ENCODE measurements at places on chromosomes 3 and 15.

GRCh38 chr15:28129231-28129848, 30.2 kb upstream of the OCA2 start:
- no peak for DNase-seq

DNA sequence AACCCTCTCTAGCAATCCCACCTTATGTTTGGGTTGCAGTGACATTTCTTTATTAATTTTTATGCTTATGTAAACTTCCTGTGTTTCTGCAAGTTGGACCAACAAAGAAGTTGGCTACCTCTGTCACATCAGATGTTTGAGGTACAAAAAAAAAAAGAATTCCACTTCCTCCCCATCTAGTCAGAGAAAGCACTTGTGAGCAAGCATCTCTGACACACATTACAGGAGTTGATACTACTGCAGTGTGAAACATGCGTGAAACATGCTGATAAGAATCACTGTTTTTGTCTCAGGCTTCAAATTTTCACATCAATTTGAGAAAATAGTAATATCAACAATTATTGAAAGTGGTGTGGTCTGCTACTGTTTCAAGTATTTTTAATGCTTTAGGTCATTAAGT, 1.3 kb downstream of the SCAANT1 start:
- no peak for DNase-seq

DNA sequence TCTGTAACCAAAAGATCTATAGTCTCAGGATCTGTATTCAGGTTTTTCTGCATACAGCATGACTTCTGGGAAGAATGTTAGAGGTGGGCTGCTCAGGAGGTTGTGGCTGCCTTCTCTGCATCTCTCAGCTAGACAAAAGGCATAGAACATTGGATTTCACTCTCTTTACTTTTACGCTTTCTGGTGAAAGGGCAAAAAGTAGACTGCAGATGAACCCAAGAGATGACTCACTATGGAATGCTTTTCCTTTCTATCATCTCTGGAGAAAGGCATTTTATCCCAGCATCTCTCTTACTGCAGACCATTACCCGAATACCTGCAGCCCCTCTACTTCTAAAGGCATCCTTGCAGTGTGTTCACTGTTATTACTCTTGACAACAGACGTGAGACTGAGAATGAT, 222.2 kb downstream of the WNT5A start:
- DNase-seq = no peak

DNA sequence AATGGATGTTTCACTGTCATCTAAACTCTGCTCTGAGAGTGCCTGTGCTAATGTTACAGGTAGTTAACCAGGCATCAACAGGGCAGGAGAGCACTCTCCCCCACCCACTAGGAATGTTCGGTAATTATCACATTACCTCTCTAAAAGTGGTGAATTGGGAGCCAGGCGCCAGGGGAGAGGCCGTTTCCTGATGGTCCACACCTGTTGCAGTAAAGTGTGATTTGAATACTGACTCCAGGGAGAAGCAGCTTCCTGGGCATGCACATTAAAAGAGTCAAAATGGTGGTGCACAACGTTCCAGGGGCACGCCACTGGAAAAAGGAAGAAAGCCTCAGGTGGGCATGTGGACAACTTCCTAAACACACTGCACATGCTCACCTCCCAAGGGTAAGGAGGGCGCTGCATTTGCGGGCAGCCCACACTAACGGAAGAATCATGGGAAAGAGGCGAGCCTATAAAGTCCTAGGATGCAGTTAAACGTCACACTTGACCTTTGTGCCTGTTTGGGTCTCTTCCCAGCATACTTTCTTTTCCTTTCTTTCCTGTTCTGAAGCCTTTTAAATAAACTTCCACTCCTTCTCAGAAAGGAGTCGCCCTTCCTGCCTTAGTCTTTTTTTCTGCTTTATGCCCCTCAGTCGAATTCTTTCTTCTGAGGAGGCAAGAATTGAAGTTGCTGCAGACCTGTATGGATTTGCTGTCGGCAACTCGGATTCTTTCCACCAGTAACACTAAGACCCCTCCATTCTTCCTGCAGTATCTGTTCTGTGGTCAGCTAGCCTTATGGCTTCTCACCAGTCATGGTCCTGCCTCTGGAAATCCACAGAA, 28.9 kb upstream of the GPD1L start:
- DNase-seq = no peak

- no peak for DNase-seq
Measured at GRCh38 chr15:29612701-29613100, 209.6 kb downstream of the TJP1 start.

GRCh38 chr15:62453375-62453774, 288.3 kb upstream of the C2CD4B start:
- no peak for DNase-seq

- DNase-seq = no peak
Measured at GRCh38 chr3:66989860-66990696, 8.0 kb upstream of the KBTBD8 start.

GRCh38 chr3:111594205-111594604, 941 bp downstream of the ZBED2 start:
- no peak for DNase-seq

DNA sequence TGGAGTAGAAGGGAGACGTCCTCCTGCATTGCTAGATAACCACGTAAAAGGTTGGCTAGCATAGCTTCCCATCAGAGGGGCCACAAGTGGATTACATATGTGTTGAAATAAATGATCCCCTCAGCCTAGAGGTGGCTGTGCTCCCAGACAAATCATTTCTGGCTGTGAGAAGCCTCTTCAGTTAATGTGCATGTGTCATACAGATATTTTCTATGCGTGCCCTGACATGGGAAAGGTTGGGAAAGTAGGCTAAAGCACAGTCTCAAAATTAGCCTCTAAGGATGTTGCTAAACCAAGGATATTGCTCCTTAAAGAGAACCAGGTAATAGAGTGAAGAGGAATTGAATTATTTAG, 17.8 kb downstream of the USP3 start:
- DNase-seq = no peak
